ENCODE measurements at places on chromosomes 6 and 20. TPM values are rescaled to one million over a fixed set of nuclear protein-coding genes. Genes with fewer than 3 reads are reported as not detected.

- H3K27ac ChIP-seq, result no peak overlapping the region
- H3K27me3 ChIP-seq, result peaks cover 8% of the 10 kb centered on the region
Observed at GRCh38 chr6:163185744-163186143, 228.8 kb upstream of the QKI start.

- no peak overlapping the region for H3K4me3 ChIP-seq
- H3K4me1 ChIP-seq, result peaks cover 10% of the 10 kb centered on the region
- H3K36me3 ChIP-seq, result no peaks in the 10 kb centered on the region
- no peak overlapping the region for H3K27ac ChIP-seq
Observed at GRCh38 chr6:150276937-150277742, 91.7 kb upstream of the IYD start.

- peaks cover 33% of the 10 kb centered on the region for H3K27me3 ChIP-seq
- peak overlapping the region; percentile 99 for H3K27ac ChIP-seq
- peak; percentile 91 for DNase-seq
- peaks cover 36% of the 10 kb centered on the region for H3K36me3 ChIP-seq
Observed at GRCh38 chr6:32969685-32970412, 1.5 kb downstream of the BRD2 start.

DNA sequence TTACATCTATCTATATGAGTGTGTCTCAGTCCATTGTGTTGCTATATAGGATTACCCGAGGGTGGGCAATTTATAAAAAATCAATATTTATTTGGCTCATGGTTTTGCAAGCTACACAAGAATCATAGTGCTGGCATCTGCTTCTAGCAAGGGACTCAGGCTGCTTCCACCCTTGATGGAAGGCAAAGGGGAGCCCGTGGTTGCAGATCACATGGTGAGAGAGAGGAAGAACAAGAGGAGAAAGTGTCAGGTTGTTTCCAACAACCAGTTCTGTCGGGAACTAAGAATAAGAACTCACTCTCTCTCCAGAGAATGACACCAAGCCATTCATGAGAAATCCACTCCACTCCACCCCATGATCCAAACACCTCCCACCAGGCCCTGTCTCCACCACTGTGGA is 48.2 kb upstream of the TENT5A start:
- 0 out of 2 replicates have a peak, but pooled peaks cover 2% of the 10 kb centered on the region for H3K27me3 ChIP-seq
- peaks cover 11% of the 10 kb centered on the region for H3K4me1 ChIP-seq
- no peak overlapping the region for H3K4me3 ChIP-seq
- no peaks in the 10 kb centered on the region for H3K36me3 ChIP-seq
- no peak overlapping the region for H3K27ac ChIP-seq
- DNase-seq, result no peak

DNA sequence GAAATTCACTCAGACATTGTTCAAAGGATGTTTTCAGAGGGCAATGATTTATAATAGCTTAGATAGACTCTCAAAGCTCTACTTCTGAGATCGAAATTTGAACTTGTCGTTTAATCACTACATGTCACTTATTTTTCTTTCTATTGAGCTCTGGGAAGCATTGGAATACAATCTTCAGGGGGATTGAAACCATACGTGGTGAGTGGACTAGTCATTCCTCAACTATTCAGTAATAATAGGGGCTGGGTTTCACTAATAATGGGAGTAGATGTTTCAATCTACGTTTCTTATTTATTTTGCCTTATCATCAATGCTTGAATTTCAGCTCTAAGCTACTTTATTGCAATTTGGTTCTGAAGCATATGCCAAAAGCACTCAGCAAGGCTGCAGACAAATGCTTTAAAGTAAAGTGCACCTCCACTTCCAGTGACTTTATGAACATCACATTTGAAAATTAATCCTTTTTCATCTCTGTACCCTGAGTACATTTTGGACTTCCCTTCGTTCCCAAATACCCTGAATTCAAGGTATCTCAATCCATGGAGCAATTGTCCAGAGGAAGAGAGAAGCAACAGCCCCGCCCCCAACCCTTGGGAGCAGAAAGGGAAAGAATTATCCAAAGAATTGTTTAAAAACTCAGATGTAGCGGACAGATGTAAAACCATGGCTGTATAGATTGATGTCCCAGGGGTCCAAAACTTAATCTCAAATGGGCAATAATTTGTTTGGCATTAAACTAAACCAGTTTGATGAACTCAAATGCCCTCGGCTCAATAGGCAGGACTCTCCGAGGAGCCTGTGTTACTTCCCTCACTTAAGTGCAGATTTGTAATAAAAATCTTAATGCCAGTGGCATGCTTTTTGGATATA is 68.1 kb downstream of the HFE start:
- peaks cover 7% of the 10 kb centered on the region for H3K36me3 ChIP-seq
- H3K27me3 ChIP-seq, result peaks cover 32% of the 10 kb centered on the region
- peaks cover 53% of the 10 kb centered on the region for H3K4me1 ChIP-seq
- no peak for DNase-seq

- no peak overlapping the region for H3K27ac ChIP-seq
- no peak overlapping the region for H3K4me3 ChIP-seq
- peaks cover 13% of the 10 kb centered on the region for H3K27me3 ChIP-seq
- H3K36me3 ChIP-seq, result no peaks in the 10 kb centered on the region
- H3K4me1 ChIP-seq, result no peaks in the 10 kb centered on the region
- no peak for DNase-seq
Observed at GRCh38 chr20:6769903-6770785, 2.7 kb downstream of the BMP2 start.

GRCh38 chr20:53677447-53678314 is 84.0 kb upstream of the ZNF217 start:
- H3K27me3 ChIP-seq, result no peaks in the 10 kb centered on the region
- H3K27ac ChIP-seq, result no peak overlapping the region
- H3K4me3 ChIP-seq, result no peak overlapping the region
- peaks cover 32% of the 10 kb centered on the region for H3K4me1 ChIP-seq

DNA sequence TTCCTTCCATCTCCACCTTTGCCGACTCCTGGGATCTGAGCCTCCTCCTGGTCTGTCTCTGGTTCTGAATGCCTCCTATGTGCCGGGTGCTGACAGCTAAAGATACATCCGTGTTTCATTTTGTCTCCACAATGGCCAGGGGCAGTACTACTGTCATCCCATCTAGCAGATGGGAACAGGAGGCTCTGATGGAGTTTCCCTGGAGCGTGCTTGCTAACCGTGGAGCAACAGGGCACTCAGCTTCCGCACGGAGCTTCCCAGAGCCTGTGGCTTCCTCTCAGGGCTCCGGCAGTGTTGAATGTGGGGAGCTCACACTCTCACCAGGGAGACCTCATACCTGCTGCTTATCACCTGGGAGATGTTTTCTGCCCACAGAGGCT is 11.9 kb upstream of the NPBWR2 start:
- H3K27me3 ChIP-seq, result peaks cover 37% of the 10 kb centered on the region
- no peak for DNase-seq
- no peaks in the 10 kb centered on the region for H3K36me3 ChIP-seq
- H3K4me3 ChIP-seq, result no peak overlapping the region
- no peak overlapping the region for H3K27ac ChIP-seq

GRCh38 chr20:14441201-14441600 is 103.8 kb upstream of the FLRT3 start:
- H3K36me3 ChIP-seq, result peaks cover 10% of the 10 kb centered on the region
- no peak overlapping the region for H3K27ac ChIP-seq
- no peaks in the 10 kb centered on the region for H3K4me1 ChIP-seq
- no peaks in the 10 kb centered on the region for H3K27me3 ChIP-seq

DNA sequence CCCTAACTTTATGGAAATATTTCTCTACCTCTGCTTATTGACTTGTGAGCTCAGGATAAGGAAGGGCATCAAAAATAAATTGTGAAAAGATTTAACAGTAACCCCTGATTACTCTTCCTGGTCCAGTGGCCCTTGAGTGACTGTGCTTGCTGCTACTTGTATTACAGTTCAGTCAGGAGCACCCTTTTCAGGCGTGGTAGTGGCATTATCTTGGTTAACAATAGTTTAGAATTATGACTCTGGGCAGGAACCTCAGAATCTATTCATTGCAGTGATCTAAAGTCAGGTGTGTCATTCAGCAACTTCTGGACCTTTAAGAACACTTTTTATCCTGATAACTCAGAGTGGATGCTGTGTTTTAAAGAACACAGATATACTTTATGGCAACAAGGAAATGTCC is 43.4 kb downstream of the FAM135A start:
- no peak overlapping the region for H3K4me3 ChIP-seq
- peaks cover 6% of the 10 kb centered on the region for H3K4me1 ChIP-seq
- peaks cover 14% of the 10 kb centered on the region for H3K36me3 ChIP-seq
- H3K27me3 ChIP-seq, result no peaks in the 10 kb centered on the region
- DNase-seq, result no peak

GRCh38 chr6:21804941-21805610 is 211.5 kb downstream of the SOX4 start:
- H3K27ac ChIP-seq, result no peak overlapping the region
- H3K4me1 ChIP-seq, result peaks cover 37% of the 10 kb centered on the region
- DNase-seq, result no peak
- no peaks in the 10 kb centered on the region for H3K27me3 ChIP-seq
- H3K4me3 ChIP-seq, result no peak overlapping the region
- no peaks in the 10 kb centered on the region for H3K36me3 ChIP-seq

- no peak overlapping the region for H3K4me3 ChIP-seq
- H3K27me3 ChIP-seq, result no peaks in the 10 kb centered on the region
- no peak overlapping the region for H3K27ac ChIP-seq
- no peak for DNase-seq
Observed at GRCh38 chr6:32832535-32832934, 6.0 kb downstream of the TAP2 start.

- H3K4me3 ChIP-seq, result no peak overlapping the region
- H3K27me3 ChIP-seq, result no peaks in the 10 kb centered on the region
- H3K36me3 ChIP-seq, result no peaks in the 10 kb centered on the region
- peaks cover 20% of the 10 kb centered on the region for H3K4me1 ChIP-seq
Observed at GRCh38 chr20:59752704-59753460, 148.5 kb downstream of the PHACTR3 start.

GRCh38 chr20:47905628-47906347 is 120.5 kb upstream of the SULF2 start:
- no peak overlapping the region for H3K4me3 ChIP-seq
- H3K27me3 ChIP-seq, result no peaks in the 10 kb centered on the region
- no peak for DNase-seq

- no peaks in the 10 kb centered on the region for H3K27me3 ChIP-seq
- no peak overlapping the region for H3K27ac ChIP-seq
- H3K36me3 ChIP-seq, result no peaks in the 10 kb centered on the region
Observed at GRCh38 chr6:72406517-72406916, 215.3 kb upstream of the KCNQ5 start.

DNA sequence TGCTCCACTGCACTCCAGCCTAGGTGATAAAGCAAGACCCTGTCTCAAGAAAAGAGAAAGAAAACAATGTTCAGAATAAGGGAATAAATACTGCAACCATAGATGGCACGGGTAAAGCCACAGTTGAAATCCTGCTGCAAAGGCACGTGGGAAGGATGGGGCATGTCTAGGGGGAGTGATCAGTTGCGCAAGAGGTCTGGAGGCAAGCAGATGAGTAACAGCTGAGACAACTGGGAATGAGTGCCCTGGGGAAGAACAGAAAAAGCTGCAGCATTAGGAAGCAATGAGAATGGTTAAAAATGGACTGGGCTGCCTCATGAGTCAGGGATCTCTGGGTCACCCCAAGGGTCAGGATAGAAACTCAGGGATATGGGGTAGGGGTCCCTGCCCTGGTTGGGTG is 96.3 kb downstream of the GMPR start:
- peak overlapping the region; percentile 14 for H3K4me3 ChIP-seq
- H3K4me1 ChIP-seq, result peaks cover 15% of the 10 kb centered on the region
- no peaks in the 10 kb centered on the region for H3K36me3 ChIP-seq
- DNase-seq, result peak; percentile 89
- H3K27ac ChIP-seq, result peak overlapping the region; percentile 85

DNA sequence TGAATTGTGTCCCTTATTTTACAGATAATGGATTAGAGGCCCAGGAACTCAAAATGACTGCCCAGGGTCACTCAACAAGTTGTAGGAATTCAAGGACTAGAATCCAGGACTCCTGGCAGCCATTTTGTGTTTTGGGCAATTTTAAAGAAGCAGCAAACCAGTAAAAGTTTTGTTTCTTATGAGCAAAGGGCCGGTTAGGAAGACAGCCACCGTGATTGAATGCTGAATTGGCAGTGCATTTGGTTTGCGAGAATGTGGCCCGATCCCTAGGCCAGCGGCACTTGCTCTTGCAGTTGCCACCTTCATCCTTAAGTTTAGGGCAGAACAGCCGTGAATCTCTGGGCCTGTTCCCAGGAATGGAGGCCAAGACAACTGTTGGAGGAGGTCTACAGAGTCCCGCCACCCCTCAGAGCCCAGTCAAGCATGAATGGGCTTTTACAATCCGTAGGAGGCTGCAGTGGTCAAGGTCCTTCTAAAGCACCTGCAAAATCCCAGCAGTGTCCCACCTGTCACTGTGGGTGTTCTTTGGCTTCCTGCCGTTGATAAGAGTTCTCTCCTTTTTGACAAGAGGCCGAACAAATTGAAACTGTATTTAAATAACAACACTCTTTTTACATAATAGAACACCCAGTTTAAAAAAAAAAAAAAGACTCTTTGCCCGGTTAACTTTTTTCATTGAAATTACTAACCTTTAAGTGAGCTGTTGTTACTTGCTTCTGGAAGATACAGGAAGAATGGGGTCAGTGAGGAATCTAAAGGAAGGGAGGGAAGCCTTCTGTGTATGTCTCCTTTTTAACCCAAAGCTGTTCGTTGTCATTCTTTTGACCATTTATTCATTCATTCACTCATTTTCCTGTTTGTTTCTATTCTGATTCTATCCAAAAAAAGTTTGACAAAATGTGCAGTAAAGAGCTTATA is 68.7 kb downstream of the PHACTR2 start:
- H3K4me3 ChIP-seq, result no peak overlapping the region
- H3K36me3 ChIP-seq, result peaks cover 25% of the 10 kb centered on the region
- H3K27ac ChIP-seq, result no peak overlapping the region
- no peaks in the 10 kb centered on the region for H3K27me3 ChIP-seq

DNA sequence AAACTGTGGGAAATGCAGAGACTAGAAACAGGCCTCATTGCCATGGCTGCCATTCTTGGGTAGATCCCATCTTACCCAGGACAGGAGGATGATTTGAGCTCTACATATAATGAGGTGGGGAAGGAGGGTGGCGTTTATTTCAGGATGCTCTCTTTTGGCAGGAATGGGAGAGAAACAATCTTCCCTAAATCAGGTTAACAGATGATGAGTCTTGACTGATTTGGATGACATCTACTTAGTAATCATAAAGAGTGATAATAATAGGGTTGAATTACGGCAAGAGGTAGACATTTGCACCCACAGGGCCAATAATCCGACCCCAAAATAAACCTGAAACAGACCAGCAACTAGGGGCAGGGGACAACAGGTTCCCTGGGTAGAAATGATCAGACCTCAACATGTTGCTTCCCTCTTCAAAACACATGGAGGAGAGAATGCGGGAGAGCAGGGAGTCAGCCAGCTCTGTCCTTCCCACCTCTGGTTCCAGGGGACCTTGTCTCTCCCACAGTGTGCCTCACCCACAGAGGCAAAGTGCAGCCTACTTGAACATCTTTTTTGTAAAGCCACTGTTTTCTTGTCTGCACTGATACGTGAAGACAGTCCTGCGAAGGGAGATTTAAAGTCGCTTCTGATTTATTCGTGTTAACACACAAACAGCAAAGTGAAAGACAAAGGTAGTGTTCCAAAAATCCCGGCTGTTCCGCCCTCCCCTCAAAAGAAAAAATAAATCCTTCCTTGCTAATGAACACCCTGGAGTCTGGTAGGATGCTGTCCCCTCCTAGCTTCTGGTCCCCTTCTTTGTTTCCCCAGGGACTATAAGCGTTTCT is 3.9 kb downstream of the FOXQ1 start:
- peak overlapping the region; percentile 57 for H3K27ac ChIP-seq
- peaks cover 4% of the 10 kb centered on the region for H3K36me3 ChIP-seq
- H3K4me1 ChIP-seq, result peaks cover 32% of the 10 kb centered on the region
- H3K27me3 ChIP-seq, result peaks cover 7% of the 10 kb centered on the region
- peak overlapping the region; percentile 84 for H3K4me3 ChIP-seq

Gene LY6G6C
- total RNA-seq, result not detected

Gene VPS52
- total RNA-seq, result 44.4 TPM

Gene SMPDL3A
- total RNA-seq, result 4.8 TPM

Gene SCGN
- not detected for total RNA-seq

Gene SIRPG
- total RNA-seq, result not detected

Gene MATN4
- total RNA-seq, result not detected

Gene DEF6
- 4.2 TPM for total RNA-seq

Gene EDEM2
- total RNA-seq, result 29.5 TPM

Gene CCDC28A
- total RNA-seq, result 11.4 TPM
